ENCODE measurements at places on chromosomes 16 and 17.

DNA sequence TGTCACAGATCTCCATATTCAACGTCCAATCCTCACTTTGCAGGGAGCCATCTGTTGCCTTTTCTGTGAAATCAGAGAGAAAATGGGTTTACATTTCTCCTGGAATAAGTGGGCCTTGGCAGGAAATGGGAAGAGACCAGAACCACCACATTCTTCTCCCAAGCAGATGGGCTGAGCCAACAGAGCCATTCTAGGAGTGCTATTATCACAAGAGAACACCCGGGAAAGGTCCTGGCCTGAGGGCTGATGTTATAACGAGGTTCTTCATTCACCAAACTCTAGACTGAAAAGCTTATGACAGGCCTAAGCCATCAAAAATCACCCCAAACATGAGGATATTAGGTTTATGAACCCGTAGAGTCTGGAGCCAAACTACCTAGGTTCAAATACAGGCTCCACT, 64.7 kb downstream of the TOM1L2 start:
- DNase-seq = peak; percentile 13

DNA sequence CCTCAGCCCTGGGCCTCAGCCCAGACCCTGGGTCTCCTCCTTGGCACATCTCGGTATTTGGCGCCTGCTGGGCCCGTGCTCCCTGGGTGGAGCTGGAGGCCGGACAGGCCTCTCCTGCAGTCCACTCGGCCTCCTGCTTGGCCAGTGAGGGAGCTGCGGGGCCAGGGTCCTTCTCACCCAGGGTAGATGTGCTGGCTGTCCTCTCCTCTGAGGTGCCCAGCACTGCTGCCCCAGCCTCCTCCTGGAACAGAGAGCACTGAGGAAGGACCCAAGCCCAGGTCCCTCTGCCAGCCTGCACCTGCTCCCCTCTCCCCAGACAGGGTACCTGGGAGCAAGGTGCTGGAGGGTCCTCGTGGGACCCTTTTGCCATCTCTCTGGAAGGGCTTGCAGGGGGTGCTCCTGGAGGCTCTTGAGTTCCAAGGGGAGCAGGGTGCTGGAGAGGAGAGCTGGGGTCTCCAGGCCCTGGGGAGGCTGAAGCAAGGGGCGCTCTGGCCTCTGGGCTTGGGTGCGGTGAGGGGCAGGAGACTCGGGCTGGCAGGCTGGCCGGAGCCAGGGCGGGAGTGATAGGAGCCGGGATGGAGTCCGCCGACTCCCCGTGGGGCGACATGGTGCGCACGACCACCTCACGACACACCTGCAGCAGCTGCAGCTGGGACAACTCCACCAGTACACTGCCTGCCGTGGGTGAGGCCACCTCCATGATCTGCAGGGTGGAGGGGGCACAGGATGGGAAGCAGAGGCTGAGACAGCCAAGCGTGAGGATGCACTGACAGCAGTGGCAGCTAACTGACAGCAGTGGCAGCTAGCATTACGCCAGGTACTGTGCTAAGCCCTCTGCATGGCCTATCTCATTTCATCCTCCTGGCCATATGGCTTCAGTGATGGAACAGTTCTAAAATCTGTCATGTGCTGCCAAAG, 17.8 kb downstream of the TSPOAP1 start:
- DNase-seq = peak; percentile 68

GRCh38 chr17:62965174-62965685, 805 bp upstream of the TANC2 start:
- no peak for DNase-seq

DNA sequence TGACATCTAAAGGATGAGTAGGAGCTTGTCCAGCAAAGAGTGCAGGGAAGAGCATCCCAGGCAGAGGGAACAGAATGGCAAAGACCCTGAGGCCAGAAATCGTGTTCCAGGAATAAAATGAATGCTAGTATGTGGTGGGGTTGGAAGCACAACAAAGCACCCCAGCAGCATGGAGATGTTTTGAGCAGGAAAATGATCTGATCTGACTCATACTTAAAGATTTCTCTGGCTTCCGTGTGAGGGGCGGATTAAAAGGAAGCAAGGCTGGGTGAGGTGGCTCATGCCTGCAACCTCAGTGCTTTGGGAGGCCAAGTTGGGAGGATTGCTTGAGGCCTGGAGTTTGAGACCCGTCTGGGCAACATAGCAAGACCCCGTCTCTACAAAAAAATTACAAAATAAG, 2.3 kb downstream of the SLC5A11 start:
- no peak for DNase-seq

DNA sequence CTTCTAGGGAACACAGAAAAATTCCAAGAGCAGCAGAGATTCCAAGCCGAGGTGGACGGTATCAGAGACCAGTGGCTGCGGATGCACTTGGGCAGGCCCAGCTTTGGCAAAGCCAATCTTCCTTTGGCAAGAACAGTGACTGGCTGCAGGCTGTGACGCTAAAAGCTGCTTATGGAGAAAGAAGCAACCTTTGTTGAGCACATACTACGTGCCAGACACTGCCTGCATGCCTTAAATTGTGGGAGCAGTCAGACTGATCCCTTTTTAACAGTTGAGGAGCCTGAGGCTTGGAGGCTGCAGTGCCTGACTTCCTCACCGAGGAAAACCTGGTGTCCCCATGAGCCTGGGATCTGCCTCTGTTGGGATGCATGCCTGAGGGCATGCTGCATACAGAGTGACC, 69.0 kb upstream of the AMZ2 start:
- DNase-seq = no peak

Measured in NCI-H524 treated with DMSO at 0.1 percent for 48 hours (cell line).